ENCODE measurements at places on chromosomes 12 and 14. TPM values are rescaled to one million over a fixed set of nuclear protein-coding genes. Genes with fewer than 3 reads are reported as not detected.
A peak's percentile ranks its signal among the peaks of the same experiment; 100 is the strongest.

Gene IQSEC3
- 2.2 TPM for total RNA-seq

Gene SPTSSA
- 24.5 TPM for total RNA-seq

Gene SLC5A8
- total RNA-seq: 0.07 TPM

Gene CLEC1B
- total RNA-seq: not detected

GRCh38 chr12:11927286-11927935, 143.3 kb upstream of the BCL2L14 start:
- no peak for DNase-seq

- DNase-seq: no peak
These were observed 18.2 kb downstream of the PTGER2 start for GRCh38 chr14:52332269-52332668.

DNA sequence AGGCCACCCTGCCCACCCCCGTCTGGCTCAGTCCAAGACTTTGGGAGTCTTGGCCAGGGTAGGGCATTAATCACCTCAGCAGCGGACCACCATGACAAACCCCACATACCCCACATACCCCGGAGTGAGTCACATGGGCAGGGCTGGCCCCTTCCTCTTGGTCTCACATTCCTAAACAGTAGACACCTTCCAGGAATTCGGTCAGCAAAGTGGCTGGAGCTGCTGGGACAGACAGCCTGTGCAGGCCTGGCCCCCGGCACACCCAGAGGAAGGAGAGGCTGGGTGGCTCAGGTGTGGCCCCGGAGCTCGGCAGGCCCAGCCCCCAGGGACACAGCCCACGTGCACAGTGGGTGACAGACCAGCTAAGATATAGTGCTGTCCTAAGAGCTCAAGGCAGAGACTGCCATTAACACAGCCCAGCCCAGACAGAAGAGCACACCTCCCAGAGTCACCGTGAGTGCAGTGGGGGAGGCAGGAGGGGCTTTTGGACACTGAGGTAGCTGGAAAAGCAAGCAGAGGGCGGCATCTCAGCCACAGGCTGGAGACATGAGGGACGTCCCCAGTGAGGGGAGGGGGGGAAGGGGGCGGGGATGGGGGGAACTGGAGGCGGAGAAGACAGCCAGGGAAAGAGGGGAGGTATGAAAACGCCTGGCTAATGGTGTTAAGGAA, 24.0 kb downstream of the CCDC85C start:
- DNase-seq: peak; percentile 31

- no peak for DNase-seq
These were observed 49.6 kb upstream of the GPR68 start for GRCh38 chr14:91294153-91294552.

DNA sequence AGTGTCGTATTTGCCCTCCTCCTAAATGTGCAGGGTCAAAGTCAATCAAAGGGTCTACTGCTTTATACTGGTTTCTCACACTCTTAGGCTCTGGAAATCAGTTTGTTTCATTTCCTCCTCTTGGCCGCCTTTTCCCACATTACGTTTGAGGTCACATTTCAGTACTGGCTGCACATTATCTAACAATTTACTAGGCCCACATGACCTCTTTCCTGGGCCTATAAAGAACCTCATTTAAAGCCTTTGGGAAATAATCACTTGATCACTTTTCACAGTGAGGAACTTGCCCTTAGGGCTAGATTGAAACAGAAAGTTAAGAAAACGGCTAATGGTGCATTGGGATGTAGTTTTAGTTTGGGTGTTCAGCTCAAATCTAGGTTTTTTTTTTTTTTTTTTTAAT, 497.5 kb downstream of the RERGL start:
- DNase-seq: no peak

DNA sequence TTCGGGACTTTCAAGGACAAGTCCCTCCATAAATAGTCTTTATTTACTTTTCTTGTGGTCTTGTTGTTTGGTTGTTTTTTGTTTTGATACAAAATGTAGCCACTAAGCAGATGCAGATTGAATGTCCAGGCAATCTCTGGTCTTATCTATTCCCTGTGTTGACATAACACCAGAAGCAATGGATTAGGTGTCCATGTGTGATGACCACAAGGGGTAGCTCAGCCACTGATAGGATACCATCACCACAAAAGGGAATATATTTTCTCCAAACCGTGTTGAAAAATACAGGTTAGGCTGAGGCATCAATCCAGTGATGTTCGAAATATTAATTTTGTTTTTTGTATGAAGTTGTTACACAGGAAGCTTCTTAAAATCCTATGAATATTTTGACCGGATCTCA, 196.3 kb downstream of the EPS8 start:
- no peak for DNase-seq

GRCh38 chr12:131776237-131776889, 51.8 kb upstream of the MMP17 start:
- no peak for DNase-seq

- DNase-seq: no peak
These were observed 28.3 kb downstream of the PUS7L start for GRCh38 chr12:43730283-43730682.

GRCh38 chr12:59007620-59008019, 87.3 kb upstream of the LRIG3 start:
- no peak for DNase-seq

DNA sequence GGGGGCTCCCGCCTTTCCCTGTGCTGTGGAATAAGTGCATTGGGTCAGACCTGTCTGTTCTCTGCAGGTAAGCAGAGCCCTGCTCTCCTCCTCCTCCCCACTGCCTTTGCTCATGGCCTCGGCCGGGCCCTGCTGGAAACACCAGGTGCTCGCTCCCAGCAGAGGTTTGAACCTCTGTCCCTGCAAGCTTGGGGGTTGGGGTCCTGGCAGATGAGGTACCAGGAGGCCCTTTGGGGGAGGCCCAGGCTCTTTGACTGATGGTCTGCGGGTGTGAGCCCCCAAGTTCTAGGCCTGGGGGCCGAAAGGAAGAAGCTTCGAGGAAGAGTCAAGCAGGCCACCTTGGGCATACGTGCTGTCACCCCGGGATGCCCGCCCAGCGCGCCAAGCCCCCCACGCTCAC, 22.1 kb upstream of the CEP170B start:
- no peak for DNase-seq
